ENCODE measurements at places on chromosomes 12 and 14.

DNA sequence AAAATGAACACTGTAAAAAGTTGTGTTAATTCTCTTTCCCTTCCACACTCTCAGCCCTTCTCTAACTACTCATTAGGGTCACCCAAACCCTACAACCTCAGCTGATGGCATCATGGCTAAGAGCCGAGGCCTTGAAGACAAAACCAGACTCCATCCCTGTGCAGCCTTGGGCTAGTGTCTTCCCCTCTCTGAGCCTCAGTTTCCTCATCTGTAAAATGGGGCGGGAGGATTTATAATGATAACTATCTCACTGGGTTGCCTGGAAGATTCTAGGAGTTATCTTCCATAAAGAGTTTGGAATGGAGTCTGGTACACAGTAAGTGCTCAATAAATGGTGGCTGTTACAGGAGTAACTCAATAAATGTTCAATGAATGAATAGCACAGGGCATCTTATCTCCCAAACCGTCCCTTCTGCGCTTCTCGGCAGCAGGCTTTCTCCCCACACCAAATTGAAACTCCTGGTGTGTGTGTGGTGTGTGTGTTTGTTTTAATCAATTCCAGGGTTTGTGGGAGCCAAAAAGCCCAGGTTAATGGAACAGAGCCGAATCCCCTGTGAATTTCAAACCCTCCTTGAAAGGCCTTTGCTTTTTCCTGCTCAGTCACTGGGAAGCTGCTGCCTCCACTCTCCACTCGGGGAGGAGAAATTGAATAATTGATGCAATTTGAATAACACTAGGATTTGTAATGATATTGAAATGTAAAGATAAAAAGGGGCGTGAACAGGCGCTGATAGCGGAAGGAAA is 61.2 kb upstream of the FAM222A start:
- DNase-seq: no peak

- DNase-seq: no peak
Measured at GRCh38 chr14:57293866-57294837, 25.4 kb downstream of the AP5M1 start.

- no peak for DNase-seq
Measured at GRCh38 chr14:64191756-64192155, 102.4 kb downstream of the ESR2 start.

GRCh38 chr14:77125281-77125801 is 16.2 kb downstream of the ZDHHC22 start:
- no peak for DNase-seq

DNA sequence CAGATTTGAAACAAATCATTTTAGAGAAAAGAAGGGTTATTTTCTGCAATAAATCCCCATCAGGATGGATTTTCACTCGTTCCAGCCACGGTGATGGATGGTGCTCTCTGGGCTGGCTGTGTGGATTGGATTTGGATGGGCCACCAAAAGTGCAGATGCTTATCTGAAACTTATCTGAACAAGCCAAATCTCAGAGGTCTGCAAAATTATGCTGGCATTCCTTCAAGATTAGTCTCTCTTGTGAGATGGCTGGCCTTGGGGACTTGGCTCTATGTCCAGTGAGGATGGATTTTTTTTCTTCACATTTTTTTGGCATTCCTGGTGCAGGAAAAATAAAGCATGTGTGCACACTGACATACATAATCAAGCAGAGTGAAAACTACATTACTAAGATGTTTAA is 341.9 kb downstream of the GXYLT1 start:
- no peak for DNase-seq

GRCh38 chr12:46357438-46358324 is 14.9 kb downstream of the SLC38A2 start:
- DNase-seq: no peak

DNA sequence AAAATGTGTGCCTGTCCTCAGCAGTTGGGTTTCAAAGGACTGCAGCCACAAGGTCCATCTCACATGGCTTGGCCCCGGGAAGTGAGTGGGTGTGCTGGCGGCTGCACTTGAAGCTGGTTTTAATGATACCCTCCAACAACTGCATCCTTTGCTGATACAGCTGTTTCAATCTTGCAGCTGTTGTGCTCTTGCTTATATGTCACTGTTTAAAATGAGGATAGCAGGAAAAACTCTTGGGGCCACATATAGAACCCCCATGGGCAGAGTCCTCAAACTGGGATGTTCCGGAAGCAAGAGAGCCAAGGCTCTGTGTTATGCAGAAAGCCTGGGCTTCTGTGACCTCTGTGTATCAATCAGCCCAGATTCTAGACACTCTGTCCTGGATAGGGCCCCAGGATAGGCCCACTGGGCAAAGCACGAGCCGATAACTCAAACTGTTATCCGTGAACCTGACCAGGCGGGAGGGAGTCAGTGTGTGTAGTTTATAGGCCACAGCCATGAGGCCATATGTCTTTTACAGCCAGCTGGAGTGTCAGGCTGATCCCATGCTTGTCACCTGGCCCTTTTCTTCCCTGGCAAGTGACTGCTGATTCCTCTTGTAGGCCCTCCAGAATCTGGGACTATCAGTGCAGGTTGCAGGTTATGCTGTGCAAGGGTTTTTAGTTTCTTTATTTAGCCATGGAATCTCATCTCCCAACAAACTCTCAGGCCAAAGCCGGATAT is 74.3 kb downstream of the SSPN start:
- no peak for DNase-seq

- DNase-seq: no peak
Measured at GRCh38 chr12:57187222-57188089, 29.1 kb upstream of the NXPH4 start.

GRCh38 chr14:66425402-66425801 is 60.8 kb upstream of the CCDC196 start:
- no peak for DNase-seq

GRCh38 chr12:117047810-117048584 is 51.2 kb downstream of the TESC start:
- DNase-seq: no peak

GRCh38 chr12:97560350-97560749 is 97.7 kb downstream of the RMST start:
- DNase-seq: no peak

DNA sequence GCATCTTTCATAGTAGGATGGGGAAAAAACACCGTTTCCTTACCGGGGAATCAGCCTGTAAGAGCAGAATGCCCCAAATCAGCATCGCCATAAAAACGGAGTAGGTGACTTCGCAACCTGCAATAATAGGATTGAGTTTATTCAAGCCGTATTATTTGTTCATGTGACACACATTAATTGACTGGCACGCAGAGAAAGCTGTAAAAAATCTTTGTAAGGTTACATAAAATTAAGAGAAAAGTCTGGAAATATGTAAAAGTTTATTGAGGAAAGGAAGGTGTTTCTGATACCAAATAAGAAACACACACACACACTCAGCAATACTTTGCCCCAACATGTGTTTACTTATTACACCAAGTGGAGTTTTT is 628 bp upstream of the CAPRIN2 start:
- DNase-seq: no peak

DNA sequence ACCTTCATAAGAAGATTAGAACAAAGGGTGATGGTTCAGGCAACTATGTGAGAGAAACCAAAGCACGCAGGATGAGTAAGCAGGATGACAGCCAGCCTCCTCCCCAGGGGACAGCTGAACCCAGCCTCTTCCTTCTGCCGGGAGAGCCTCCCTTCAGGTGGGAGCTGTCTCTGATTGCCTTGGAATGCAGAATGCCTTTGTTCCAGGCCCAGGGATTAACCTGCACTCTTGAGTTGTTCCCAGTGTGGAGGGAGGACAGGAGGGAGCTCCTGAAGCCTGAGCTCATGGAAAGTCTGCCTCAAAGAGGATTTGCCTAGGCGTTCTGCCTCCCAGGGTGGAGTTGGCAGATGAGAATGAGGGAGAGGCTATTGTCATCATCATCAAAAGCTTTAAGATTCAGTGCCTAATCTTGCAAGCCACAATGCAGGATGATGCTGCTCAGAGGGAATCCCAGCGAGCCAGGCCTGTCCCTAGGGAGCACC is 3.6 kb upstream of the KRT6A start:
- no peak for DNase-seq

GRCh38 chr14:52395728-52396127 is 81.6 kb downstream of the PTGER2 start:
- DNase-seq: no peak

DNA sequence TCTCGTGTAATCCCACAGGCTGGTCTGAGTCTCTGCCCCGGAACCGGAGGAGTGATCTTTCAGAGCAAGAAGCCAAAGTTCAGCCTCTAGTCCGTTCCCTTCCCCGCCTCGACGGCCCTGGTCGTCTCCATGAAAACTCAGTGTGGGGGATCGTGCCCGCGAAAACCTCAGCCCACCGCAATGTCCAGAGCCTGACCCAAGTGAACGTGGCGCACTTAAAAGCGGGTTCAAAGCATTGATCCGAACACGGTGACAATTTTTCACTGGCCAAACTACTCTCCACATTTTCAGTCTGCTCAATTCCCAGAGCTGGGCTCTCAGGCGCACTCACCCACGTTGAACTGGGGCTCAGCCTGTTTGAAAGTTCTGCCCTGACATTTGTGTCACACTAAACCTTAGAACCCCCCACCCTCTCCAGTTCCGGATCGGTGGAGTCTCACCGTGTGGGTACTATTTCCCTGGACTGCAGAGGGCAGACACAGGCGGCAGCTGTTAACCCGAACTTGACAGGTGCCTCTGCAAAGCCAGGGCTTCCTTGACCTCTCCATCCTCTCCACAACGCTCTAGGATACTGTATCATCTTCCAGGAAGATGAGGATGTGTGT is 886 bp upstream of the PRICKLE1 start:
- no peak for DNase-seq

DNA sequence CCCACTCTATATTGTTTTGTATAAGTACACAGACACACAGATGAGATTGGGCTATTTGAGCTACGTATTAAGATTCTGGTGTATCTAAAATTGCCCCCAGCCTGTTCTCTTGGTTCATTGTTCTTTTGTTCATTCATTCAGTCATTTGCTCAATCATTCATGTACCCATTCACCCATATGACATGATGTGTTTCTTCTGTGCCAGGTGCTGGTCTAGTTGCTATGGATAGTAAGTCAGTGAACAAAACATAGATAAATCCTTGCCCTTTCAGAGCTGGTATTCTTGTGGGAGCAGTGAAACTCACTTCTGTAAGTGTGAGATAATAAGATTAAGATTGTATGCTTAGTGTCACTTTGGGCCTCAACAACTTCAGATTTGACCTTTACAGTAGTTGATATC is 191.3 kb downstream of the TMTC2 start:
- DNase-seq: no peak

GRCh38 chr14:97848317-97848980 is 1051.3 kb downstream of the VRK1 start:
- DNase-seq: no peak

GRCh38 chr12:111201036-111201435 is 167.9 kb downstream of the PHETA1 start:
- DNase-seq: no peak

DNA sequence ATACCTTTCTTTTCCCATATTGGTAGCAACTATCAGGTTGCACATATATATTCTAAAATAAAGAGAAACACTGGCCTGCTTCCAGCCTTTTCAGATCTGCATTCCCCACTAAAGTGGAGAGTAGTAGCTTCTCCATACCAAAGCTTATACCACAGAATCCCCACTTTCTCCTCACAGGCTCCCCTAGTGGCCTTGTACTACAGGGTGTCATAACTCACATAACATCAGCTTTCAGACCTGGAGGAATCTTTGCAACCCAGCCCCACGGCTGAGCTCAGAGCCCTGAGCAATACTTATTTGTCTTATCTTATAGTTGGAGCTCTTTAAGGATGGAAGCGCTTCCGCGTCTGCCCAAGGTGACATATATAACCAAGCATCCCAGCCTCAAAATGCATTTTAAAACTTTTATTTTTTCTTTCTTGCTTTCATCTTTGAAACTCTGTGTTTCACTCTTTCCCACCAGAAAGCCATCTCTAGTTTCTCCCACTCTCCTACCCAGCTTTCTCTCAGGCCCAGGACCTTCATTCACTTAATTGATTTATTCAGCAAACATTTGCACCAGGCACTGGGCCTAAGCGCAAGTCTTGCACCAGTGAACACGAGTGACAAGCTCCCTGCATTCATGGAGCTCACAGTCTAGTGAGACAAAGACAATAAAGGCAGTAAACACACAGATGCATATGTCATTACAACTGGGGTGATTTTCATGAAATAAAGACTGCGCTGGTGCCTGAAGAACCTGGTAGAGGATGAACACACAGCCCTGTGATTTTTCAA is 254.7 kb downstream of the IPO8 start:
- DNase-seq: no peak

DNA sequence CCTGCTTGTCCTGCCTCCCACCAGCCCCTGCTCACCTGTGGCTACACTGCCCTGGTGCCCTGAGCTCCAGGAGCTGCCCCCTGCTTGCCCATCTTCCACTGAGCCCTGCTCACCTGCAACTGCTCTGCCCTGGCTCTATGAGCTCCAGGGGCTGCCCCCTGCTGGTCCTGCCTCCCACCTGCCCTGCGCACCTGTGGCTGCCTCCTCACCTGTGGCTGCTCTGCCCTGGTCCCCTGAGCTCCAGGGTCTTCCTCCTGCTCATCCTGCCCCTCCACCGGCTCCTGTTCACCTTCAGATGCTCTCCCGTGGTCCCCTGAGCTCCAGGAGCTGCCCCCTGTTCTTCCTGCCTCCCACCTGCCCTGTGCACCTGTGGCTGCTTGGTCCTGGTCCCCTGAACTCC is 247.6 kb downstream of the TMEM121 start:
- no peak for DNase-seq

DNA sequence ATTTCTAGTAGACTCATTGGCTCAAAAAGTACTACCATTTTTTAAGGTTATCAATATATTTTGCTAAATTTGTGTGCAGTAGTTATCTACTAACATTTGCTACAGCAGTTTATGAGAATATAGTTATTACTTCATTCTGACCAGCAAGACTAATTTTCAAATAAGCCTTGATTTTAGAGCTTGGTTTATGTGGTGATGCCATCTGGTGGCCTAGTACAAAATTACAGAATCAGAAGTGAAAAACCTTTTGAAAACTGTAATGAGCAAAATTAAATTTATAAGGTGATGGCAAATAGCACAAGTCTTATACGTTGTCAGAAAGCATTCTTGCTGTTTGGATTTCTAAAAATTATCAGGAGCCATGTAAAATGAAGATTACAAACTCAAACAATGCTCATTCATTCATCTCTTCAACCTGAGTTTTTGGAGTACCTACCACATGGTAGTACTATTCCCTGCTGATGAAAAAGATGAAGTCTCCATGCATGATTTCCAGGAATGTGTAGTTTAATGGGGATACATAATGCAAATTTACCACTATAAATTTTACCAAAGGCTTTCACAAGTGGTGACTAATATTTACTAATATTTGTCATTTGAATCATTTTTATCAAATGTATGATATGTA is 51.0 kb downstream of the MAGOHB start:
- DNase-seq: no peak

DNA sequence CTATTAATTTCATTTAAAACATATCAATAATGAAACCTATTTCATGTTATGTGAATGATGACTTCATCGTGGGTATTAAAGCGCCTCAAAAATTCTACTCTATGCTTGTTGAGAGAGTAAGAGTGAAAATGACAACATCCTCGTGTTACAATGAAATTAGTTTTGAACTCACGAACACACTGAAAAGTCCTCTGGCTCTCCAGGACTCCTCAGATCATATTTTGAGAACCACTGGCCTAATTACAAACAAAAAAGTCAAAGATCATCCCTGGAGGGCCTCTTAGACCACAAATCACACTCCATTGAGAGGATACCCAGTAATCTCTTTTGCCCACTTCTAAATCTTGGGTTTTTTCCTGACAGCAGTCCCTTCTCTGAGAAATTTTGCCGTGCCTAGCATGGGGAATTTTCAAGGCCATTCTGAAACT is 19.1 kb downstream of the DAAM1 start:
- DNase-seq: no peak

- no peak for DNase-seq
Measured at GRCh38 chr14:26206640-26207039, 391.2 kb downstream of the NOVA1 start.

Data from stimulated activated CD4-positive, alpha-beta T cell treated with anti-CD3 and anti-CD28 coated beads, TNF-alpha, amount 100 ng/mL, for 48 hours (primary cell).